ENCODE measurements at places on chromosomes 6 and 20.
A peak's percentile ranks its signal among the peaks of the same experiment; 100 is the strongest.

DNA sequence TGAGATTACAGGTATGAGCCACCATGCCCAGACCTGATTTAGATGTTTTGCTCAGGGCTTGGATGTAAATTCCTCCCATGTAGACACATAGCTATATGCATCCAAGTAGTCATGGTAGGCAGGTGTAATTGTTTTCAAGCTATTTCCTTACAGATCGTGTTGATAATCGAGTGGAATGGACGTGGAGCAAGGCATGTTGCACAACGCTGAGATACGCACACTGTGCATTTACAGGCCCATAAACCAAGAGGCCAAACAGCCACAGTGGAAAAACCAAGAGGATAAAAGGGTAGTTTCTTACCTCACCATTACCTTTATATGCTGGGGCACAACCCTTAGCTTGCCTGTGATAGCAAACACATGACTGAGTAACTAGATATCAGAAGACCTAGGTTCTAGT is 51.0 kb upstream of the ADGRF1 start:
- no peak for DNase-seq

GRCh38 chr6:14734416-14735340 is 511.2 kb upstream of the JARID2 start:
- DNase-seq = peak; percentile 61

GRCh38 chr6:119267126-119267905 is 82.2 kb downstream of the MAN1A1 start:
- no peak for DNase-seq

GRCh38 chr20:9483131-9483530 is 31.3 kb upstream of the LAMP5 start:
- DNase-seq = no peak

GRCh38 chr6:21808045-21808470 is 214.5 kb downstream of the SOX4 start:
- DNase-seq = no peak

GRCh38 chr6:20566109-20566508 is 31.9 kb downstream of the CDKAL1 start:
- no peak for DNase-seq

All from thymus (tissue), 14 donors.